ENCODE measurements at places on chromosomes 7 and 10. TPM values are rescaled to one million over a fixed set of nuclear protein-coding genes. Genes with fewer than 3 reads are reported as not detected.

DNA sequence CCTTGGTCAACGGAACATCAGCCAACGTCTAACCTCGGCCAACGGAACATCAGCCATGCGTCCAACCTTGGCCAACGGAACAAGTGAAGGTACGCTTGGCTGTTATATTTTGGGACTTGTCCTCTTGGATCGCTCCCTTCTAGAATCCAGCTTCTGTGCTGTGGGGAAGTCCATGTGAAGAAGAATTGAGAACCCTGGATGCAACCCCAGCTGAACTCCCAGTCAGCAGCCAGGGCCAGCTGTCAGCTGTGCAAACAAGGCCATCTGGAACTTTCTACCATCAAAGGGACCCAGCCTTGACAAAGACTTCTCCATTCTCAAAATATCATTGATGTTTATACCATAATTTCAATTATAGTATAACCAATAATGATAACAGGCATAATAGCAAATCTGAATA is 43.3 kb upstream of the ITGA8 start:
- DNase-seq = no peak

DNA sequence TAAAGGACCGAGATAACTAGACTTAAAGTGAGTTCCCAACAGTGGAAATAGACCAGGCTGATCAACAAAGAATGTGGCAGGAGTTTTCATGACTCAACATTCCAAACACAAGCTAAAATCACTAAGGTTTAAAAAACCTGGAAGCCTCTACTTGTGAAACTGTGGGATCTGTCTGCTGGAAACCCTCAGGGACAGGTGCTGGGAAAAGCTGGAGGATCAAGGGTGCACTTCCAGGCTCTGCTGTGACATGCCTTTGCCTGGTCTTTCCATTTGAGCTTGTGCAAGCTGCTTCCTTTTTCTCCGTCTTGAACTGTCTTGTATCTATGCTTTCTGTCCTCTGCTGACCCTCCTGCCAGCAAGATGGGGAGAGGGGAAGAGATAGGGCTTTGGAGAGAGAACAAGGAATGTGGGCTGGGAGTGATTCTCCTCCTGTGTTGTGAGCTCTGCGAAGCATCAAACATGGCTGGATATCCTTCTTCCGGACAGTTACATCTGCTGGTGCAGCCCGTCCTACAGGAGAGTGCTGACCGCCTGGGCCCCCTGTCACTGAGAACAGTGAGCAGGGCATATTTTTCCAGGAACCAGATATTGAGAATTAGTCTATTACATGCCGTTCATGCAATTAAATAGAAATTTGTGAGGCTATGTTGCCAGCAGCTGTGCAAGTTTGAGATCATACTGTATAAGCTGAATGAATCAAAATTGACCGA is 25.5 kb downstream of the ARHGAP22 start:
- DNase-seq = no peak

DNA sequence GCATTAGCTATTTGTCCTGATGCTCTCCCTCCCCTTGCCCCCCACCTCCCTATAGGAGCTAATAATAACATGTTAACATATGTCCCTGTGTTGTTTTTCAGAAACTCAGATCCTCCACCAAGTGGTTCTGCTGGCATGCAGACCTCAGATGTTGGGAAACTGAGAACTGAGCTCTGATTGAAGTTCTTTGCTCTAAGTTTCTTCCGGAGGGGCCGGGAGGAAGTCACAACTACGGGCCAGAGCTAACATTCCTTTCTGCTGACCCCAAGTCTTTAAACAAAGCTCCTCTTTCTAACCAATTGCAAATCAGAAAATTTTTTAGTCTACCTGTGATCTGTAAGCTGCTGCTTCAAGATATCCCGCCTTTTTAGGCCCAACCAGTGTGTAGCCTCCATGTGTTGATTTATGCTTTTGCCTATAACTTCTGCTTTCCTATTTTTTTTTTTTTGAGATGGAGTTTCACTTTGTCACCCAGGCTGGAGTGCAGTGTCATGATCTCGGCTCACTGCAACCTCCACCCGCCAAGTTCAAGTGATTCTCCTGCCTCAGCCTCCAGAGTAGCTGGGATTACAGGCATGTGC is 66.6 kb downstream of the LYZL1 start:
- no peak for DNase-seq

GRCh38 chr10:87757685-87758084 is 60.3 kb downstream of the ATAD1 start:
- no peak for DNase-seq

DNA sequence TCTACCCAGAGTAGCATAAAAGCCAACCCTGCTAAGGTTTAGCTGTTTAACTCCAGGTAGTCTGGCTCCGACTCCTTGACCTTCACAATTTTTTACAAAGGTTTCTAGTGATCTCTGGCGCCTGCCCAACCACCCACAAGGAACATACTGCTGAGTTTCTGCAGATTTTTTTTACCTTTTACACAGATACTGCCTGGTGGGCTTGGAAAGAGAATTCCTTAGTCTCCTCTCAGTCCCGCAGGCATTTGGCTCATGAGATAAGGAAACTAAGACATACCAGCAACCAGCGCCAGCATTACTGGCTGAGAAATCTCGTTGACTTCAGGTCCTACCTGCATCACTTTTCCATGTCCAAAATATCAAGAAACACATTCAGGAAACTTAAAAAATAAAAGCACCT is 51.1 kb upstream of the LYZL1 start:
- DNase-seq = no peak

- no peak for DNase-seq
These were observed 25.2 kb upstream of the PRR15 start for GRCh38 chr7:29538389-29538788.

DNA sequence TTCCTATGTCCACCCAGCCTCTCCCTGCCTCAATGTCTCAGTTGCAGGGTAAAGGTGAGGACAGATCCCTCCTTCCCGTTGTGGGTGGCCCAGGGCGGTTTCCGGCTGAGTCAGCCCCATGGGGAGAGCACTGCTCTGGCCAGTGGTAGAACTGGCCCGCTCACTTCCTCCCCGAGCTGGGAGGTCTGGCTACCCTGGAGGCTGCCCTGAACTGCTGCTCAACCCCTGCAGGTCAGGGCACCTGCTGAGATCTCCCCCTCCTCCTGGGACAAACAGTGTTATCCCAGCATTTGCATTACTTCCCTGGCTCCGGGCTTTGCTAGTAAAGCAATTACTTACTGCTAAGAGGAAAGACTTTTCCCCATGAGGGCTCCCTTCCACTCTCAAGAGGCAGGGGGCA is 21.4 kb upstream of the IMPDH1 start:
- no peak for DNase-seq

GRCh38 chr10:131891196-131891928 is 9.4 kb upstream of the PPP2R2D start:
- DNase-seq = peak; percentile 69

Gene IFIT1B
- total RNA-seq = not detected

GRCh38 chr10:126500185-126500584 is 111.9 kb upstream of the ADAM12 start:
- DNase-seq = no peak

DNA sequence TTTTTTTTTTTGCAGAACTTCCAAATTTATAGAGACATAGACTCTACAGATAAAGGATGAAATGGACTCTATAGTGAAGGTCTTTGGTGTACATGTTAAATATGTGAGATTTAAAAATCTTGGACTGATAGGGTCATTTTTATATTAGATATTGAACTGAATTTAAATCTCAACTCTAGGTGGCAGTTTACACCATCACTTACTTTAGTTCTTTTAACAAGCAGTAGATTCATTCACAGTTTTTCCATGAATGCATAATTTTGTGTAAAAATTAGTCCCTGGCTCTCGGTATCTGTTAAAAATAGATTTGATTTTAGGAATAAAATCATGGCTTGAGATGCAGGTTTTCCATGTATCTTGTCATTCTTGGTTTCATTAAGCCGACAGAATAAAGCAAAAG is 31.1 kb upstream of the SNX13 start:
- DNase-seq = no peak

Gene PRKCQ
- total RNA-seq = 9.2 TPM

- DNase-seq = no peak
These were observed 120.1 kb downstream of the ELAPOR2 start for GRCh38 chr7:86939197-86939814.

DNA sequence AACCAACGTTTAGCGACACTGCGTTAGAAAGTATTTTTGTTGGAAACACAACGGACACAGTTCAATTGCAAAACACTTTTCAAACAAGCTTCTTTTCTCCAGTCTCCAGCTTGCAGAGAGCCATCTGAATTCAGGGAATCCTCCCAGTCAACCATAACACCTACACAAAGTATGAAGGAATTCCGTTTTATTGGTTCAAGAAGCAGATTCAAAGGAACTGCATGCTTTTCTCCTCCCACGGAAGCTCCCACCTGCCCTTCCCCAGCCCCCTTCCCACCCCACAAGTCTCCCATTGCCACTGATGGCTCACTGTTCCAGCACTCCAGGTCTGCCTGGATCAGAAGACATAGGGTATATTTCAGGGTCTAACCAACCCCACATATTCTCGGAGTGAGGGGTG is 190.6 kb upstream of the TCF7L2 start:
- DNase-seq = no peak

GRCh38 chr10:133466683-133467275 is 13.0 kb downstream of the SCART1 start:
- no peak for DNase-seq

Gene SPDYE6
- total RNA-seq = not detected

DNA sequence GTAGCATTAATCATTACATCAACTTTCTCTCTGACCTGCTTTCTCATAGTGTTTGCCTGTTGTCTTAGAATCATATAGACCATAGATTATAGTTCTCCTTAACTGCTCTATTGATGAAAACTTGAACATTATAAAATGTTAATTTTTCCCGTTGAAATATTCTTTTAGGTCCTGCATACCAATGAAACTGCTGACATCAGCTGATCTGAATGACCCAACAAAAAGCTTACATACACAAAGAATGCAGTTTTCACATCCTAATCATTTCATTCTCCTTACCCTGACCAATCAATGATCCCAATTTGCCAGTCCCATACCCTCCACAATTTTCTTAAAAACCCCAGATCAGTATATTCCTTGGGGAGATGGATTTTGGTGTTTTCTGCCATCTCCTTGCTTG is 302.9 kb upstream of the MBL2 start:
- no peak for DNase-seq

Gene ESYT2
- total RNA-seq = 45.9 TPM

Gene CDC123
- total RNA-seq = 71.7 TPM

- DNase-seq = no peak
These were observed 40.4 kb upstream of the DLX5 start for GRCh38 chr7:97064972-97065587.

DNA sequence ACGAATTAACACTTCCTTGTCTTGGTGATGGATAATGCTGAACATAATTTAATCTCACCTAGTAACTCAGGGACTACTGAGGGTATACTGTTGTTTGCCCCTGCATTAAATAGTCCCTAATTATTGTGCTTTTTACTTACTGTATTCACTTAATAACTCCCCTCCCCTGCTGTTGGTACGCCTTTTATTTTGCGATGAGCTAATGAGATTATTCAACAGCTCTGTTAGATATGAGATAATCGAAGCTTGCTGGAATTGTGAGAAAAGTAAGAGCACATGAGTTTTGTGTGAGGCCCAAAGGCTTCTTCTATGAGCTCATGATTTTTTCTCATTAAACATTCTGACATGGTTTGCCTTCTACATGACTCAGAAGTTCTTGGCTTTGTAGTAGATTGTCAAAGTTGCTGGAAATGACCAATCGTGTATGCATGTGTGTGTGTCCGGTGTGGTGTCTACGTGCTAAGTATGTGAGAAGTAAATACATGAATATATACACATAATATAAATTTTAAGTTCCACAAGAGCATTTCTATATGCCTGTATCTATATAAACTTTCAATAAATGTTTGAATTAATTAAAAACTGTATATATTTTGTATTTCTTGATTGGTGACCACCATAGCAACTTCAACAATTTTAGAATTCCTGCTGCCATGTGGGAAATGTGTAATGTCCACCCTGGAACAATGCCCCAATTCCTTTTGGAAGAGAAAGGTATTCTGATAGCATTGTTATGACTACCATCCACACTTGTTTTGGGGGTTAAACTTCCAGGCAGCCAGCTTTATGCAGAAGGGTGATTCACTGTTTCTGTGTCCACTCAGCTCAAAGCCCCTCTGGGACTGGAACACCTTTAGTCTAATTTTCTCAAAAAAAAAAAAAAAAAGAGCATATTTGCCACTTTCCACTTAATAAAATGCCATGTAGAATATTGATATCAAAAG is 106.2 kb downstream of the SAMD9 start:
- DNase-seq = no peak

DNA sequence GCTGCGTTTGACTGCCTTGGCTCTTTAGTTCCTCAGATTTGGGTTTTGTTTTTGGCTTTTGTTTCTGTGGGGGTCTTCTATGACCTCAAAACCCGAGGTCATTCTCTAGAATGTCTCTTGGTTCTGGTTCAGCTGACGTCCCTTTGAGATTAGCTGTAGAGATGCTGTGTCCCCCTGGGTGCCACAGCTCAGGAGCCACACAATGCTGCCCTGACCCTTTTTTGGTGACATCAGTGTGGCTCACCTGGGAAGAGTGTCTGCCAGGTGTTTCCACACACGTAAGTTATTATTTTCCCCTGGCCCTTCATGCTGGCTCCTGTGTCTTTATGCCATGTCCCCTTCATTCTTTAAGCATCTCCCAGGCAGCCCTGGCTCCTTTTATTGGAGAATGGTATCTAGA is 89.8 kb upstream of the DDC start:
- DNase-seq = no peak

GRCh38 chr7:19522486-19522885 is 186.4 kb downstream of the POLR1F start:
- no peak for DNase-seq

Gene PAPOLB
- not detected for total RNA-seq

Gene ELN
- total RNA-seq = 39.5 TPM

GRCh38 chr7:117157241-117158209 is 165.3 kb downstream of the WNT2 start:
- no peak for DNase-seq

Gene TMEM225B
- total RNA-seq = 0.57 TPM

Gene ENKUR
- total RNA-seq = 1.1 TPM

- no peak for DNase-seq
These were observed 103.7 kb downstream of the HECTD2 start for GRCh38 chr10:91513598-91514424.

- DNase-seq = no peak
These were observed 277.3 kb upstream of the SEMA3D start for GRCh38 chr7:85464042-85464651.

Gene AUTS2
- total RNA-seq = 32.3 TPM

DNA sequence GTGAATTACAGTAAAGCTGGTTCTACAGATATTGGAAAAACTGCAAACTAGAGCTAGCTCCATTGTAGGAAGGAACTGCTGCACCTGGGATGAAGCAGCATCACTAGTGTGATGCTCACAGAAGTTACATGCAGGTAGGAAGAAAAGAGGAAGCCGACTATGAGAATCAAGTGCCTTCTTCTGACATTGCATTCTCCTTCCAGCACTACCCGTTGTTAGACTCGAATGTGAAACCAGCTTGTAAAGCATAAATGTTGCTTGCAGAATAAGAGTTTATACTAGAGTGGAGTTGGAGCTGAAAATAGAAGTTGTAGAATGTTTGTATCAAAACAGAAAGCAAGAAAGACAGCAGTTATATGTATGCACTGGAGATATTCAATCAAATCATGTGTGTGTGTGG is 49.9 kb downstream of the TRIM24 start:
- no peak for DNase-seq
